ENCODE measurements at places on chromosomes 12 and 14. TPM values are rescaled to one million over a fixed set of nuclear protein-coding genes. Genes with fewer than 3 reads are reported as not detected.

DNA sequence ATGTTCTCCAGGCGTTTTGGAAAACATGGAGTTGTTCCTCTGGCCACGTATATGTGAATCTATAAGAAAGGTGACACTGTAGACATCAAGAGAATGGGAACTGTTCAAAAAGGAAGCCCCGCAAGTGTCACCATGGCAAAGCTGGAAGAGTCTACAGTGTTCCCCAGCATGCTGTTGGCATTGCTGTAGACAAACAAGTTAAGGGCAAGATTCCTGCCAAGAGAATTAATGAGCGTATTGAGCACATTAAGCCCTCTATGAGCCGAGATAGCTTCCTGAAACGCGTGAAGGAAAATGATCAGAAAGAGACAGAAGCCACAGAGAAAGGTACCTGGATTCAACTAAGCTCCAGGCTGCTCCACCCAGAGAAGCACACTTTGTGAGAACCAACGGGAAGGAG is 92.5 kb upstream of the EIF5 start:
- no peak for DNase-seq

- DNase-seq: no peak
These were observed 29.4 kb upstream of the PLD4 start for GRCh38 chr14:104895207-104895785.

- DNase-seq: no peak
These were observed 38.1 kb downstream of the HNRNPC start for GRCh38 chr14:21231020-21231652.

DNA sequence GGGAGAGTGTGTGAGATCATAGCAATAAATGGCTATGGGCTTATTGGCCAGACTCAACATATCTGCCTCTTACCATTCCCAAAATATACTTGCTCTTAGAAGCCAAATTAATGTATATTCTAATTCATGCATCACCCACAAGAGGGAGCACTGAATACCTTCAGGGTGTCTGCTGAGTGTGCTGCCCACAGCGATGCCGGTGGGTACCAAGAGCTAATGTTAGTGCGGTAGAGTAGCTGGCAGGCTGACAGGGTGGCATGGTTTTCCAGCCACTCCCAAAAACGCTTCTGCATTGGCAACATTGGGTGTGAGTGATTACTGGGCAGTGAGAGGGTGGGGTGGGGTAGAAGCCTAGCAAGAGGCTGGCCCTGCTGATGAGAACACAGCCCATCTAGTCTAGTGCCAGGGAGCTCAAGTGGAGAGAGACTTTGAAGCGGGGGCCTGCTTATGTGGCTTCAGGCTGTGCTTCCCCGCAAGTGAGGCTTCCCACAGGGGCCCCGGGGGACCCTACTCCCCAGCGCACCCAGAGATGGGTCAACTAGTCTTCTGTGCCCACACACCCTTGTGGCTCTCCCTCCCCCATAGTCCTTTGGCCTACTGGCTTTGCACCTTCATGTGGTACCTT is 9.2 kb upstream of the PLEKHD1 start:
- no peak for DNase-seq

GRCh38 chr14:57659052-57659451 is 165.4 kb upstream of the CCDC198 start:
- no peak for DNase-seq

GRCh38 chr14:49919825-49920659 is 27.2 kb downstream of the ARF6 start:
- DNase-seq: no peak

- DNase-seq: no peak
These were observed 24.5 kb upstream of the FBXO21 start for GRCh38 chr12:117214797-117215196.

GRCh38 chr14:23694085-23694948 is 58.2 kb downstream of the DHRS2 start:
- no peak for DNase-seq

Gene KRT3
- total RNA-seq: not detected

Gene SERPINA3
- 85.6 TPM for total RNA-seq

Gene SAMD15
- not detected for total RNA-seq

Gene RHEBL1
- 1.2 TPM for total RNA-seq

Gene AKAP3
- 3.3 TPM for total RNA-seq

Data from heart left ventricle (tissue), 16 donors.